NCI-H1694 (cell line): ENCODE measurements at places on chromosomes 6 and 20.

- DNase-seq: no peak
These were observed 38.5 kb upstream of the VSX1 start for GRCh38 chr20:25120457-25120856.

- DNase-seq: no peak
These were observed 17.1 kb downstream of the IRF4 start for GRCh38 chr6:408599-409102.

DNA sequence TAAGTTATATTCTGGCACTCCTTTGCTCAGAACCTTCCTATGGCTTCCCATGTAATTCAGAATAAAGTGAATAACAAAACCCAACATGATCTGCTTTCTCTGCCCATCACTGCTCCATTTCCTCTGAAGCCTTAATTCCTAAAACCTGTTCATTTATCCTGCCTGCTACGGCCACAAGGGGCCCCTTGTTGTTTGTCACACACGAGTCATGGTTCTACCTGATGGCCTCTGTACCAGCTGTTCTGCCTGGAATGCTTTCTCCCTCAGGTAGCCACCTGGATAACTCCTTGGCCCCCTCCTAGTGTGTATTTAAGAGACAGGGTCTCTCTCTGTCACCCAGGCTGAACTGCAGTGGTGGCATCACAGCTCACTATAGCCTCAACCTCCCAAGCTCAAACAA is 26.8 kb downstream of the ERGIC3 start:
- no peak for DNase-seq

GRCh38 chr6:166507809-166508564 is 78.5 kb downstream of the RAMACL start:
- no peak for DNase-seq

DNA sequence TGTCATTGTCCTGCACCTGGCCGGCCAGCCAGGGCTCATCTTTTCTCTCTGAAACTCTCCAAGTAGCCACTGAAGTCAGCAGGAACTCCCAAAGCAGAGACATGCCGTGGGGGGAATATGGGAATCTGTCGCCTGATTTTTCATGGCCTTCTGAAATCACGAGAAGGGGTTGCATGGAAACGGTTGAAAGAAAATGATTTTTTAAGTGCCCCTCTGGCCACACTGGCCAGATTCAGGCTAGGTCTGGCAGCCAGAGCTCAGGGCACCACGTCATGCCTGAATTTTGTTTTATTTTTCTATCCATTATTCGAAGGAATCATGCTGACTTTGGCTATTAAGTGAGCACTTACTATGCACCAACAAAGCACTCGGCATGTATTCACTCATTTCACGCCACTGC is 65.2 kb downstream of the EYA2 start:
- no peak for DNase-seq

DNA sequence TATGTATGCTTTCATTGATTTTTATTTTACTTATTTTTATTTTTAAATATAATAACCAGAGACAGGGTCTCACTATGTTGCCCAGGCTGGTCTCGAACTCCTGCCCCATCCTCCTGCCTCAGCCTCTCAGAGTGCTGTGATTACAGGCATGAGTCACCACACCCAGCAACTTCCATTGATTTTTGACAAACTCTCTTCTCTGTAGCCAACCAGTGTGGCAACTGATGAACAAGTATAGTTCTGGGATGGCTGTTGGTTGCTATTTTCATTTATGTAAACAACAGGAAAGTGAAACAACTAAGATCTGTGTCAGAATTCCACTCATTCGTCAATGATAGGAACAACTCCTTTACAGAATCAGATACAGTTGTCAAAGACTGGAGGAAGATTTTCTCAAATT is 356.7 kb upstream of the JARID2 start:
- no peak for DNase-seq

DNA sequence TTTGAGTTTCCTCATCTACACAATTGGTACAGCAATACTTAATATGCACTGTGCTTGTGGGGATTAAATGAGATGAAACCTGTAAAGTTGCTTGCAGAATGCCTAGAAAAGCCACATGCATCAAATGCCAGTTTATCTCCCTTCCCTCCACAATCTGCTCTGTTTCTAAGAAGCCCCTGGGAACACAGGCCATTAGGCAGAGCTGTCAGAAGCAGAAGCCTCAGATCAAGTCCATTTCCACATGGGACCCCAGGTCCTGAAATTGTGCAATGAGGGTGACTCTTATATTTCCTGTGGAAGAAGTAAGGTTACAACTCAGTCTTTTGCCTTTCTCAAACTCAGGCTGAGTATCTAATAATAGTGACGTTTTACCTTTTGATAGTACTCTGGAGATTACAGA is 737.4 kb downstream of the KIF16B start:
- no peak for DNase-seq

- DNase-seq: no peak
These were observed 118.0 kb upstream of the MAN1A1 start for GRCh38 chr6:119467488-119468081.

- DNase-seq: no peak
These were observed 7.1 kb downstream of the CCND3 start for GRCh38 chr6:41934278-41935192.

DNA sequence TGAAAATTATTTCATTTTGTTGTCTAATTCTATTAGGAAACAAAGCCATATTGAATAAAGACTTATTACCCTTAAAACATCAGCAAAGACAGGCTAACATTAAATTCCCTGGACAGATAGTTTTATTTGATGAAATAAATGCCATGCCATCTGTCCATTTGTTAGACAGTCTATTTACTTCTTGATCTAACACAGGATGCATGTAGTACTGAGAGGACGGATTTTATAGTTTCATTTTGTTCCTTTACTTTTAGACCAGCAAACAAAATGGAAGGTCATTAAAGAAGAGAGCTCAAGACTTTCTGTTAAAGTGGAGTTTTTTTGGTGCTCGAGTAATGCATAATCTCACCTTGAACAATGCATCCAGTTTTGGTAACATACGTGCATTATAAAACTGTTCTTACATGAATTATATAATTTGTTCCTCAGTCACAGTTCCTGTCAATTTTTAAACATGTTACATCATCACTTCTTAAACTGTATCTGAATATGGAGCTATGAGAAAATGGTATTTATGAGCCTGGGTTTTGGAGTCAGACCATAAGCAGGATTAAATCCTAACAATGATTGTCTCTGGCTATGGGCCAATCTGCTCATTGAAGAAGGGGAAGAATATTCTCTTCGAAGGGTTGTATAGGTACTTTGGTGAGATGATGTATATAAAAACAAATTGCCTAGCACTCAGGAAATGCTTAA is 46.0 kb downstream of the RFX6 start:
- DNase-seq: no peak

- DNase-seq: no peak
These were observed 131.8 kb downstream of the TIAM2 start for GRCh38 chr6:155126727-155127439.

- DNase-seq: no peak
These were observed 20.1 kb upstream of the TCP11 start for GRCh38 chr6:35161266-35161665.

GRCh38 chr6:159578629-159579028 is 114.4 kb downstream of the SOD2 start:
- no peak for DNase-seq

GRCh38 chr20:46013829-46014516 is 5.3 kb downstream of the MMP9 start:
- DNase-seq: peak; percentile 40

DNA sequence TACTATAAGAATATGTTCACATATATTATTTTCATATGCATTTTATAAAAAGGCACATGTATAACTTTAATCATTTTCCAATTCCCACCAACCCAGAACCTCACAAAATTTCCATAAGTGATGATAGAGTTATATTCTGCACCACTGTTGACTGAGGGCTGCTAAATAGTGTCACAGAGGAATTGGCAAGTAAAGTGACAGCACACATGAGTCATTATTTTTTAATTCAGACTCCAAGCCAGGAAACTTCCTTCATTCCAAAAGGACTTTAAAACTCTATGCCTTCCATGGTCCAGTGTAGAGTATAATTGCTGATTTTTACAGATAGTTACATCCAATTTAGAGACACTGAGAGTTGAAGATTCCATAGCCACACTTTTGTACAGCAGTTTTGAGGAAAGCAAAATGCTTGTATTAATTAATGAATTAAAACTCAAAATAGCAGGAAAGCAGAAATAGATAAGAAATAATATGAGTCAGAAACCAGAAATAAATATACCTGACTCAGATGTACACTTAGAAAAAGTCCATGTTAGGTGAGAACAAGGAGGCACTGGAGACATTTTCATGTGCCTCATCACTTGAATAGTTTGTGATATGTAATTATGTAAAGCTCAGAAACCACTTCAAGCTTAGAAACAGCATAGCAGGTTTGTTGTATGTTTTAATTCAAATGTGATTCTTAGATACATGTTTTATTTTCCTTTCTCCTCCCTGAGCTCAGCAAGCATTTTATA is 425.2 kb upstream of the OPRM1 start:
- DNase-seq: no peak

DNA sequence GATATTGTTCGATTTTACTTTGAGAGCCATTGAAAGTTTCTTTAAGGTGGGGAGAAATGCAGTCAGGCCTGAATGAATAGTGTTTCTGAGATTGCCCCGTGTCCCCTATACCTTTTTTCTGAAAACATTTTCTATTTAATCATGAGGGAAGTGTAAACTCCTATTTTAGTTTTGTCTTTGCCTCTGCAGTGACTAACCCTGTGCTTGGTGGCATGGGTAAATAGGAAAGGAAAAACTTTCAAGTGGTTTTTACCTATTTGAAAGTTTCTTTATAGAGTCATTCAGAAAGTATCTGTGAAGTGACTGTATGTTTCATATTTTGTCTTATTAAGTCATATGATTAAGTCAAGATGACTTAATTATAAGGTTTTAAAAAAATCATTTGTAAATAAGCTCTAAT is 14.5 kb downstream of the SNRNP48 start:
- no peak for DNase-seq

DNA sequence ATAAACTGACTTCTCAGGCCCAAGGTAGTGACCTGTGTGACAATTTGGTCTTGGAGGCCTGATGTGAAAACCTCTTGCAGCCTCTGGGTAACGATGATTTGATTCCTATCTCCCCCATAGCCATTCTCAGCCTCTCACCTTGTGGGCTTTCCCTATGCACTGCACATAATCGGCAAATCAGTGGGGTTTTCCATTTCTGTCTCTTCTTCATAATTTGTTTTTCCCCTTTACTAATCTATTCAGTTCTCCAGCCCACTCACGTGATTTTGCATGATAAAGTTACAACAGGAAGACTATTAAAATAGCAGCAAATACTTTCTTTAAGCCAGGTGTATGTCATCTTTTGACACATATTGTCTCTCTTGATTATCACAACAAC is 893.7 kb downstream of the TFAP2A start:
- DNase-seq: no peak

DNA sequence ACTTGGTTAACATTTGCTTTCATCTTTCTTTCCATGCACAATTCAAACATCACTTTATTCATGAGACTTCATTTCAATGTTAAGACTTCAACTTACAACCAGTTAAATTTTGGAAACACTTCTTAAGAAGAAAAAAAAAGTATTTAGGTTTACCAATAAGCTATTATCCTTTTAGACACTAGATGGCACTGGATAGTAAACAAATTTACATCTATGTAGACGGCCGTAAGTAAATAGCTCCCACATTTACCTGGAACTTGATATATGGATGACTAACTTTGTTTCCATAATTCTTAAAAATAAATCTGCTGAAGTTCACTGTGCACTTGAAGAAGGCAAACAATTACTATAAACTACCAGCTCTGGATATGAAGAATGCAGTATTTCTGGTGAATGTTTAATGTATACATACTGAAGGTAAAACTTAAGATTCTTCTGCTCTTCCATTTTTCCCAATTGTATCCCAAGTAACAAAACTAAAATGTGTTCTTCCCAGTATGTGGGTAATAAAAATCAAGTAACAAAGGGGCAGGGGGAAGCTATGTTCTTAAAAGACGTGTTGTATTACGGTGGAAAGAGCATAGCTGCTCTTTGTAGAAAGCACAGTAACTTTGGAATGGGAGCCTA is 130.6 kb upstream of the C6orf118 start:
- peak; percentile 5 for DNase-seq

DNA sequence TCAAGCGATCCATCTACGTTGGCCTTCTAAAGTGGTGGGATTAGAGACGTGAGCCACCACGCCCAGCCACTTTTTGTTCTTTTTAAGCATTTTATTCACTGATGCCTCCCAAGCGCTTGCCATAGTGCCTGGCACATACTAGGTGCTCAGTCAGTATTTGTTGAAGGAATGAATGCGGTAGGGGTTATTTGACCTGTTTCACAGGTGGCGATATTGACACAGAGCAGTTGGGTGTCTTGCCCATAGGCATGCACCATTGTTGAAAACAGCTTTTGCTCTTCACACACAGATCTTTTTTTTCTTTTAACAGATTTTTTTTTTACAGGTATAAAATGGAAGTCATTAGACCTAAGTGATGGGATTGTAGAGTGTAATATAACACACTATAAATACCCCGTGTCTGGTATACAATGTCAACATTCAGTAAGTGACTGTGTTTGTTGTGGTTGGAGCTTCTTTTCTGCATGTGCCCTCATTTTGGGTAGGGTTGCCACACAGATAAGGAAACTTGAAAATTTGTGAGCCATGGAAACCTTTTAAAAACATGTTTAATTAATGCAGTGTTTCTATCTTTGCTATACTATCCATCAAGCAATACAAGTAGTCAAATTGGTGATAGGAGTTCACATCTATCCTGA is 24.8 kb downstream of the RREB1 start:
- no peak for DNase-seq

- DNase-seq: no peak
These were observed 77.8 kb upstream of the BHLHE23 start for GRCh38 chr20:63084563-63084927.

DNA sequence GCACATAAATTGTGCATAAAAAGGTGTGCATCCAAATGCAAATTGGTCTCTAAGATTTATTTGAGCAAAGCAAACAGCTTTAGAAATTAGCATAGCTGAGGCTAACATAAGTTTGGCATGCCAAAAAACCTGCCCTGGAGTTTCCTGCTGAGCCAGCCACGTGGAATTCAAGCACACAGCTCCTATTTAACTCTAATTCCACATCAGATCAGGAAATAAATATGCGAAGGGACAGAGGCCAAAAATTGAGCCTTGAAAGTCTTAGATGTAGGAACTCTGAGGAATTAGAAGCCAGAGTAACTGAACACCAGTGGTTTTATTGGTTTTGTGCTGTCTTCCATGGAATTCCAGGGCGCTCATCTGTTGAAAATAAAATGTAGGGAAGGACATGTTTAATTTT is 19.6 kb downstream of the SOBP start:
- no peak for DNase-seq
